Stimulated activated CD8-positive, alpha-beta memory T cell treated with anti-CD3 and anti-CD28 coated beads, Interleukin-4, amount 100 ng/mL, for 48 hours (primary cell): ENCODE measurements at places on chromosomes 5 and 9.

DNA sequence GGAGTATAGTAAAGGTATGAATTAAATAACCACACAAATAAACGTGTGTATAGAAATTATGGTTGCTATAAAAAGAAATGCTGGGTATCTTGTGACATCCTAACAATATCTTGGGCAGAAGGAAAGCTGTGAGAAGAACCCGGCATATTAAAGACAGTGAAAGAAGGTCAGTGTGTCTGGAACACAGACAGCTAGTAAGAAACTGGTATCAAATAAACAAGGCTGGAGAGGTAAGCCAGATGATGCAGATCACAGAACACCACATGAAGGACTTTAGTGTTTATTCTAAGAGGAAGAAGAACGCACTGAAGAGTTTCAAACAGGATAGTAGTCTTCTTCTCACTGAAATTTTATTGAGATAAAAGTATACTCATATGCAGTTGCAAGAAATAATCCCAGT, 24.4 kb downstream of the TMEM245 start:
- DNase-seq, result no peak

DNA sequence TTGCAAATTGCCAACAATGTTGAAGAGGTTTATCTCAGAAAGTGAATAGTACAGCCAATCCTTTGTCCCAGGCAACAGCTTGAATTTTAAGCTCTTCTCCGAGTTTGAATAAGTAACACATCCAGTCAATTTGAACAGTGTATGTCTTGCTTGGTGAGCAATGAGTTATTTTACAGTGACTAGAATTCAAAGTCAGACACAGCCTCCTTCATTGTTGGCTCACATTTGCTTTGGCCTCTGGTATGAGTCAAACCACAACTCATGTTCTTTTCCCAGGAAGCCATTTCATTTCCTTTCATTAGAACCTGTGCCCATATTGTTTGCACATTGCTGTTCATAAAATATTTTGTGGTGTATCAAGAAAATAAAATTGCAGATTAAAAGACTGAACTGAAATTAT, 622.0 kb upstream of the DAB2 start:
- DNase-seq, result no peak

- no peak for DNase-seq
Measured at GRCh38 chr5:16000056-16000455, 179.5 kb downstream of the MARCHF11 start.

GRCh38 chr9:114000063-114000454, 78.0 kb downstream of the AMBP start:
- peak; percentile 5 for DNase-seq

GRCh38 chr5:116543501-116543900, 31.1 kb downstream of the SEMA6A start:
- no peak for DNase-seq

GRCh38 chr5:1873243-1873959, 9.3 kb downstream of the IRX4 start:
- no peak for DNase-seq

GRCh38 chr9:137167277-137167746, 2.5 kb downstream of the LRRC26 start:
- DNase-seq, result no peak

GRCh38 chr5:129459777-129460671, at the start of gene ADAMTS19:
Gene ADAMTS19, plus strand, starts transcription at chr5:129460298. Its CDS starts 94 bp downstream, at chr5:129460392.
- peak; percentile 36 for DNase-seq

- no peak for DNase-seq
Measured at GRCh38 chr9:110125207-110125751, 82.7 kb downstream of the C9orf152 start.

DNA sequence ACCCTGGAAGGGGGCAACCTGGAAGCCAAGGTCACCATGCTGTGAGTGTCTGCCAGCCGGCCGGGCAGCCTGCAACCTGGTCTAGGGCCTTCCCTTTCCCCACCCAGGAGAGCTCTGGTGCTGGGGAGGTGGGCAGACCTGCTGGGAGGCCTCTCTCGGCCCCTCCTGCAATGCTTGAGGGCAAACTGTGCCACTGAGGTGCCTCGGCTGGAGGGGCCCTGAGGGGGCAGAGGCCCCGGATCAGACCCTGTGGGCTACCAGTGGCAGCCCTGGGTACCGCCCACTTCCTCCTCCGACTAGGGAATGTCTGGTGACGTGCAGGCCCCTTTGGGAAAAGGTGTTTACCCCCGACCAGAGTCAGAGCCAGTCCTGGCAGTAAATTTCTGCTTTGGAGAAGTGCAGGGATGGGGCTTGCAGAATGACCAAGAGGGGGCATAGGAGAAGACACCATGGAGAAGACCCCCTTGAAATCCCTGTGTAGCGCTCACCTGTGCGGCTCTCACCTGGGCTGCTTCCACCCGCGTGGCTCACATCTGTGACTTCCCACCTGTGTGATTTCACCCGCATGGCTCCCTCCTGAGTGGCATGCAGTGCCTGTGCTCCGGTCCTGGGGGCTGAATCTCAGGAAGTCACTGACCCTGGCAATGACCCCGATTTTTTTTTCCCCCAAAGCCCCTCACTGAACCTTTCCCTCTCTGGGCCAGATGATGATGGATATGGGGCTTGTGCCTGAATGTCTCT, 1.1 kb downstream of the LCN1 start:
- peak; percentile 9 for DNase-seq

GRCh38 chr9:38084556-38084880, 15.5 kb upstream of the SHB start:
- DNase-seq, result no peak

DNA sequence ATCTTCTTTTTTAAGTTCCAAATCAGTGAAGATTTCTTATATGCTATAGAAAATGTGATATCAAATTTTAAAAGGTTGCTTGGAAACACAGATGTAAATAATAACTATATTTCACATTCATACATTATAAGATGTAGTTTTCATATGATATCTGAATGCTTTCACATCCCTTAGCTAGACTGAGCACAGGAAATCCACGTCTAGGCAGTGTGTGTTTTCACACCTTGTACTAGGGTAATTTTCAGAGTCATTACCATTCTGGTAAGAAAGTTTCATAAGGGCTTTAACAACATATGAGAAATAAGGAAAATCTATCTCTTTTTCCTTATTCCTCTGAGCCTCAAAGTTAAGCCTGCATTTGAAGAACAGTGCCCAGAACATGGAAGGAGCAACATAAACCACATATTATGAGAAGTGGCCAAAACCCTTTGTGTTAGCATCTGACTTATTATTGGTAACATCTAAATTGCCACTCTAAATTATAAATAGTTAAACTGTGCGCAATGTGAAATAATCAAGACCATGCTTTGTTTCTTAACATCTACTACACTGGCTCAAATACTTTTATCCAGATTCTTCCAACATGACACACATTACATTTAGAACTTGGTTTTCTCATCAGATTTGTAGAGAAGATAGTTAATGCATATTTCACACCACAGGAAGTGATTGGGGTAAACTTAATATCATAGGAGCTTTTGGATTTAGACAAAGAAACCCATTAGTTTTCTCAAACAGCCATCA, 113.3 kb downstream of the PPP2R2B start:
- no peak for DNase-seq

- DNase-seq, result no peak
Measured at GRCh38 chr9:20495098-20495497, 127.2 kb downstream of the MLLT3 start.

- DNase-seq, result no peak
Measured at GRCh38 chr5:19626211-19626610, 361.8 kb downstream of the CDH18 start.

DNA sequence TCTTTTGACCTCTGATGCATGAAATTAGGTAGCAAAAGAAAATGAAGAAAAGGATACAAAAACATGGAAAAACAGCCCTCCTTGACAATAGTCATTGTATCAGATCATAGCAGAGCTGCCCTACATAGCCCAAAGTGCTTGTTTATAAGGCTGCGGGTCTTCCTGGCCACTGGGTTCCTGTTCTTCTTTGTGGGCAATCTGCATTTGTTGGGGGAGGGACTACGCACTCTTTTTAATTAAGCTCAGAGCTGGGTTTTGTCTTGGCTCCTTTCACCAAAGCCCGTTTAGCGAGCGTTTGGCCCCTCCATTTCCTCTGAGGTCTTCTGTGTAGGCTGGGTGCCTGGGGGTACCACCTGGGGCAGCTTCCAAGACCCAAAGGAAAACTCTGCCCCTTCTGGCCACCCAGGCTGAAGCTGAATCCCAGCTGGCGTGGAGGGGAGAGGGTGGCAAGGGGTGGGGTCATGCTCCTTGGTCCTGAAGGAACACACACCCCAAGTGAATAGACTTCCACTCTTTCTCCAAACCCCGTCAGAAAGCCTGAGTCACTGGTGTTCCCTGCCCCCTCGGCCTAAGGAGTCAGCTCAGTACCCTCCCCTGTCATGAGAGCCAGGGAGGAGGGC, 6.5 kb upstream of the PAX5 start:
- DNase-seq, result no peak
